CD8-positive, alpha-beta memory T cell (primary cell): ENCODE measurements at places on chromosomes 1 and 21. TPM values are rescaled to one million over a fixed set of nuclear protein-coding genes. Genes with fewer than 3 reads are reported as not detected.
A peak's percentile ranks its signal among the peaks of the same experiment; 100 is the strongest.

DNA sequence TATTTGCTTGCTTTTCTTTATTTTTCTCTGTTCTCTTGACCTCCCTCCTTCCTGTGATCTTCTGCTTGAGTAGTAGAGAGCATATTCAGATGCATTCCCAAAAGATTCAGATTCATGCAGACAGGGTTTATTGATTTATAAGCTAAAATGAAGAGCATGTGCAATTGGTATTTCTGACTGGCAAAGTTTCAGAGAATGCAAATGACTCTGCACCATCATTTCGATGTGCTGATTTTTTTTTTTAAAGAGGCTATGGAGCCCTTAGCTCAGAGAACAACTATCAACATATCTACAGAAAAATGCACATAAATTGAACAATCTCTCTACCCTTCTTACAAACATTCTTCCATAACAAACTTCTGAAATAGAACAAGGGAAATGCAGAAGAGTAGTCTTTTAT is 312.0 kb downstream of the VAV3 start:
- H3K4me1 ChIP-seq = no peaks in the 10 kb centered on the region
- H3K36me3 ChIP-seq = no peaks in the 10 kb centered on the region
- no peak for DNase-seq
- no peak overlapping the region for H3K27ac ChIP-seq
- no peaks in the 10 kb centered on the region for H3K27me3 ChIP-seq

GRCh38 chr1:164719676-164720439 is 160.9 kb downstream of the PBX1 start:
- H3K27ac ChIP-seq = no peak overlapping the region
- no peak for DNase-seq
- no peaks in the 10 kb centered on the region for H3K4me1 ChIP-seq
- H3K27me3 ChIP-seq = no peaks in the 10 kb centered on the region
- no peaks in the 10 kb centered on the region for H3K36me3 ChIP-seq

- no peak overlapping the region for H3K27ac ChIP-seq
- no peaks in the 10 kb centered on the region for H3K36me3 ChIP-seq
- H3K4me3 ChIP-seq = no peak overlapping the region
- H3K4me1 ChIP-seq = no peaks in the 10 kb centered on the region
- no peaks in the 10 kb centered on the region for H3K27me3 ChIP-seq
- DNase-seq = no peak
Observed at GRCh38 chr21:32132881-32133280, 146.0 kb downstream of the MIS18A start.

Gene DCST1
- not detected for total RNA-seq

- no peaks in the 10 kb centered on the region for H3K27me3 ChIP-seq
- H3K4me3 ChIP-seq = peak within 1 kb of the TSS; percentile 83
- peak; percentile 68 for DNase-seq
- peak within 1 kb of the TSS; percentile 91 for H3K27ac ChIP-seq
- peaks cover 31% of the 10 kb centered on the region for H3K4me1 ChIP-seq
Observed at GRCh38 chr1:153946622-153947241, at the start of gene DENND4B. TSS of gene DENND4B (minus strand) at chr1:153946718. CDS start at chr1:153944374, 2,344 bp downstream.
